ENCODE measurements at places on chromosomes 2 and 18.

GRCh38 chr2:176174824-176175708 is 13.4 kb upstream of the HOXD1 start:
- DNase-seq = no peak

DNA sequence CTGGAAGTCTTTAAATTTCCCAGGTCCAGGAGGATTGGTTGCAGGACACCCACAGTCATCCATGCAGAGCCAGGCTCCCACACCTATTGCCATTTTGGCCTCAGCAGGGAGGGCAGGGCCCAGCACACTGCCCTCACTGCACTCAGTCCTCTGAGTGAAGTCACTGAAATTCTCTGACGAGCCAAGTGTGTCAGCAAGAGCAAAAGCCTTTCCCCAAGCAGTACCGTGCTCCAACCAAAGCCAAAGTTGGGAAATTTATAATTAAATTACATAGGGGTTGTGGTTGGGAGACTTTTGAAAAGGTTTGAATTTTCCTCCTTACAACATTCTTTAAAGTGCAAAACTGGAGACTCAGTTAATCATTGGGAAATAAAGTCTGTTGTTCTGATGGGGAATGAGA is 98.5 kb upstream of the CD226 start:
- no peak for DNase-seq

DNA sequence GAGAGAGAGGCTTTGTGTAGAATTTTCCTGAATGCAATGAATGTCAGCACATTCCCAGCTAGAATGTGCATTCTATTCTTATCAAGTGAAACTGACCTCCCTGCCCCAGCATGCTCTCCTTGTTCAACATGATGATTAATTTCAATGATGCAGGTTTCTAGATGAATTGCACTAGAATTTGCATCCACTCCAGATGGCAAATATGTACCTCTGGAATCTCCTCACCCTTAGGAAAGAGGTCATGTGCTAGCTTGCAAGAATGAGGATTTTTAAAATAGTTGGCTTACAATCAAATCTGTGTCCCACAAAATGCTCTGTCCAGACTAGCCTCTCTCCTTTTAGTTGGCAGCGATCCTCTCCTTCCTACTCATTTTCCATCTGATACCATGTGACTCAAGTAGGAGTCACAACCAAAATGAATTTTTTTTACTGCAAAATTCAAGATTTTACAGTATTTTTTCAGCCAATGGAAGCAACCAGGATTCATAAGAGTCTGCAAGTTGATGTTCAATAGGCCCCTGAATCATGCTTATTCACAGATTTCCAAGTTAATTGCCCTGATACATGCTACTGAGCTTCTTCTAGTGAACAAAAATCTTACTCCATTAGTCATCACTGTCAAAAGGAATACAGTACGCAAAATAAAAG is 21.0 kb upstream of the STAT4 start:
- DNase-seq = peak; percentile 78

GRCh38 chr2:135650721-135651120 is 90.9 kb upstream of the UBXN4 start:
- no peak for DNase-seq
